ENCODE measurements at places on chromosomes 4 and X.

DNA sequence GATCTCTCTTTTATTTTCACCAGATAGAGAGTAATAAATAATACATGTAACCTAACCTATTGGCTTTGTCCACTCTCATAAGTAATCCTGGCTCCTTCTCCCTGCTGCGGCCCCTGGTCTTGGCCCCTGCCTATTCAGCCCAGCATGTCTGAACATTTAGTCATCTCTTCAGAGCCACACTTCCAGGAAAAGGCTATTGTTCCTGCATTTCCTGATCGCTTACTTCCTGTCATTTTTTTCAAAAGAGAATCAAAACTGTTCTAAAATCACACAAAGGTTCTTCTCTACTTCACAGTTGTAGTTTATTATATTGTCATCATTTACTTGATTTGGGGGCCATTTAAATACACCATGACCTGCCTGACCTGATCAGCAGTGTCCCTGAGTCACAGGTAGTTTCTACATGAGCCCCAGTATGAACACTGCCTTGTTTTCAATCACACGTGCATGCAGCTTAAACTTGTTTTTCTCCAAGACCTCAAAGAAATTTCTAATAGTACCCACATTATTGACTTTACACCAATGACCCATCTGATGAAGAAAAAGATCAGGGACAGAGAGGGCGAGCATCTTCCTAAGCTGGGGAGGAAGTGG is 47.4 kb upstream of the KDR start:
- DNase-seq = no peak

GRCh38 chrX:22206781-22207180 is 65.9 kb upstream of the CBLL2 start:
- no peak for DNase-seq

GRCh38 chr4:2062168-2062807 is 3.2 kb downstream of the NAT8L start:
- DNase-seq = no peak

DNA sequence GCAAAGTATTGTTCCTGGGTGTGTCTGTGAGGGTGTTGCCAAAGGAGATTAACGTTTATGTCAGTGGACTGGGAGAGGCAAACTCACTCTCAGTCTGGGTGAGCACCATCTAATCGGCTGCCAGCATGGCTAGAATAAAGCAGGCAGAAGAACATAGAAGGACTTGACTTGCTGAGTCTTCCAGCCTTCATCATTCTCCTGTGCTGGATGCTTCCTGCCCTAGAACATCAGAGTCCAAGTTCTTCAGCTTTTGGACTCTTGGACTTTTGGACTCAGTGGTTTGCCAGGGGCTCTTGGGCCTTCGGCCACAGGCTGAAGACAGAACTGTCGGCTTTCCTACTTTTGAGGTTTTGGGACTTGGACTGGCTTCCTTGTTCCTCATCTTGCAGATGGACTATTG is 15.3 kb upstream of the ENPP6 start:
- DNase-seq = no peak

- no peak for DNase-seq
Observed at GRCh38 chr4:66572949-66573348, 902.7 kb upstream of the EPHA5 start.

GRCh38 chr4:114754616-114755015 is 156.0 kb downstream of the UGT8 start:
- no peak for DNase-seq

DNA sequence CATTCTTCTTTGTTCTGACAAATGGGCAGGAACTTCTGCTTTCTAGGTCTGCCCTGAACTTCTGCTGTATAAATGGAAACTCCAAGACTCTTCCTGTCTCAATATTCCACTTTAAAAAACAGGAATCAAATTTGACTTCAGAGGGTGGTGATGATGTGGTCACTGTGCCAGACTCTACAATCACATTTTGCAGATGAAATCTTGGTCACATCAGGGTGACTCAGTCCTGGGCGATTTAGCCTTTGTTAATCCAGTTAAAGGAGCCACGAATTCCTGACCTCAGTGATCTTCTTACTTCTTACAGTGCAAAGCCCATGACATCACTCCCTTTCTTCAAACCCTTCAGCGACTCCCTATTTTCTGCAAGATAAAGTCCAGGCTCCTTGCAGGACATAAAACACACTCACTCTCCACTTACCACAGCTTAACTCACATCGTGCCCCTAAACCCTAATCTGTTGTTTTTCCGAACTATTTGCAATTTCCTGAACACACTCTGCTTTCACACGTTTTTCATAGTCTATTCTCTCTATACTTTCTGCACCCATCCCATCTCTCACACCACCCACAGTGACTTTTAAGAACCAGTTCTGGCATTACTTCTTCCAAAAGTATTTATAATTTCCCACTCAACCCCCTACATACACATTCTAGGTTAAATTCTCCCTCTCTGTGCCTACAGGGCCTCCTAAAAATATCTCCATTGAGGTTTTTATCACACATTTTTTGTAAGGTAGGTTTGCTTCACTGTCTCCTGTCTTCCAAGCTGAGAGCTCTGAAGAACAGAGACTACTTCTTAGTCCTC is 11.1 kb downstream of the GASK1B start:
- DNase-seq = no peak

DNA sequence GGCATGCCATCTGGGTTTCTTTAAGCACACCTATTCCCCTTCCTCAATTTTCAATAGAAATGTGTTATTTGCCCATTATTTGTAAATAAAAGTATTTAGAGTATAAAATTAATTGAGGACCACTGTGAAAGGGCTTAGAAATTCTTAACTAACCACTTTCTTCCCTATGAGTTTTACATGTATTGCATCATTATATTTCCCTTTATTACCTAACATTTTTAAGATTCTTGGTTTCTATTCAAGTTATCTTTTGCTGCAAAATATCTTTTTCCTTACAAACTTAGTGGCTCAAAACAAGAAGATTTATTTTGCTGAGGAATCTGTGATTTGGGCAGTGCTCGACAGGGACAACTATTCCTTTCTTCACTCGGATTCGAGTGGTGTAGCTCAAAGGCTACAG is 40.5 kb downstream of the GRID2 start:
- DNase-seq = no peak

DNA sequence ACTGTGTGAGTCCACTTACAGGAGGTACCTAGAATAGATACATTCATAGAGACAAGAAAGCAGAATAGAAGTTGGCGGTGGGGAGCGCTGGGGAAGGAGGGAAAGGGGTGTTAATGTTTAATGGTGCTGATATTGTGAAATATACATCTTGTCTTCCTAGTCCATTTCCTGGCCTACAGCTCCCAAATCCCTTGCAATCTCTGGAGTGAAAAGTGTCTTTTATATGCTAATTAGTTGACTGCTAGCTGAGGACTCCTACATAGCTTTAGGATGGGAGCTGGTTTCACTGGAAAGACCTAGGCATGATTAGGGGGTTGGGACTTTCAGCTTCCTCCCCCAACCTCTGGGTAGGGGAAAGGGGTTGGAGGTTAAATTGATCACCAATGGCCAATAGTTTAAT is 36.0 kb downstream of the FUNDC1 start:
- no peak for DNase-seq

- no peak for DNase-seq
Observed at GRCh38 chrX:7316887-7317286, 168.9 kb upstream of the PUDP start.

DNA sequence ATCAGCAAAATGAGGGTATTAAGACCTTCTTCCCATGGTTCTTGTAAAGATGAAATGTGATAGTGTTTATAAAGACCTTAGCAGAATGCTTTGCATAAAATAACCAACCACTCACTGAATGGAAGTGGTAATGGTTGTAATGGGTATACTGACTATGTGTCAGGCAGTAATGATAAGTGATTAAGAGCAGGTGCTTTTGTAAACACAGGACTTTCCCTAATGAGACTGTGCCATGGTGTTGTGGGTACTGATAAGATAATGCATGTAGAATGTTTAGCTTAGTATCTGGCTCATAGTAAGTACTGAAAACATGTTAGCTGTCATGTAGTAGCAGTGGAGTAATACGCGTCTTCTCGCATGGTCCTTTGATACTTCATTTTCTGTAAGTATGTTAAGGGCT is 6.9 kb downstream of the LSM6 start:
- no peak for DNase-seq

- DNase-seq = no peak
Observed at GRCh38 chrX:42627891-42628290, 150.1 kb downstream of the PPP1R2C start.

- DNase-seq = no peak
Observed at GRCh38 chr4:4851081-4851480, 8.4 kb upstream of the MSX1 start.

DNA sequence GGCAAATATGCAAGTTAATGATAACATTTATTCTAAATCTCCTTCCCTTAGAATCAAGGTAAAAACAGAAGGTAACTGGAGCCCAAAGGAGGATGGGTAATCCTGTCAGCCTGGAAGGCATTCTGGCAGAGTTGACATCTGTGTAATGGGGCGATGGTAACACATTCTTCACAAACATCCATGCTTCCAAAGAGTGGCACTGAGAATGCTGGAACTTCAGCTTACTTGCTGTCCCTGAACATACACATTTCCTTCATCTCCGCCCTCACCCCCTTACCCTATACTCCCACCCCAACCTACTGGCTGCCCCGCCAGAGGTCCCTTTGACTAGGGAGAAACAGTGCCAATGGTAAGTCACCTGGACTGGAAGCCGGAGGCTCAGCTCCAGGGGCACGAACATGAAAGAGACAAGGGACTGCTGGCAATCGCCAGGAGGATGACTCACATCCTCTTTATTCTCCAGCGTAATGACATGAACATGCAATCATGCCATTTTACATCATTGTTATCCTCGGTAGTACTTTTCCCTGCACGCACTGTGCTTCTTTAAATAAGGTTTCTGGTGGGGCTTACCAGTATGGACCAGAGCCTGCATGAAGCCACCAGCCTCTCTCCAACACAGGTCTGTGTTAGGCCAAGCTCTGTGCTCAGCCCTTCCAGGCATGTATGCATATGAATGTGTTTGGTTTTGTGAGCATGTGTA is 694.2 kb upstream of the TENM3 start:
- DNase-seq = no peak

GRCh38 chrX:133435544-133436124 is 20.3 kb upstream of the GPC4 start:
- DNase-seq = peak; percentile 37

- no peak for DNase-seq
Observed at GRCh38 chr4:40918330-40918729, 168.6 kb downstream of the NSUN7 start.

- no peak for DNase-seq
Observed at GRCh38 chrX:53374222-53374820, 48.1 kb downstream of the SMC1A start.

DNA sequence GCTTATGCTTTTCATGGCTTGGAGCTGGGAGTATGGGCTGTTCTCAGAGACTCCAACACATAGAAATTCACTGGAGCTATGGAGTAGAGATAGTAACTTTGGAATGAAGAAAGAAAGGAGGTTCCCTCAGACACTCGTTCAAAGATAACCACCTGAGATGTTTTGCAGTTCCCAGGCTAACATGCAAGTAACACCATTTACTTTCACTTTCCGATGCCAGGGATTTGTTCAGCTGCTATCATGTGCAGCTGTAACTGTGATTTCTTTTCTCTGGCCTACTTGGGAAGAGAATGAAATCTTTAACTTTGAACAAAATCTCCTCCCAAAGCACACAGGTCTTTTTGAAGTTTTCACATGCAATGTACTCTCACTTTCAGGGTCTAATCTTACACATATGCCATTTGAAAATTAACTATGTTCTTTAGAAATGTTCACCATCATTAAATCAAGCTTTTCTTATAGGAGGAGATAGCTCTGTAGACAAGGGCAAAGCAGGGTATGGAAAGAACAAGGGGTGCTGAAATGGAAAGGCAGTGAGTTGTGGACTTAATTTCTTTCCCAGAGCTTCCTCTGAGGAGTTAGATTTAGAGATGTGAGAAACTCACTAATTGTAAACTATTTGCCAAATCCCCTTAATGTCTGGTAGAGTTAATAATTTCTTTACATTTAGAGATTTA is 514.3 kb downstream of the PDHA2 start:
- DNase-seq = no peak

DNA sequence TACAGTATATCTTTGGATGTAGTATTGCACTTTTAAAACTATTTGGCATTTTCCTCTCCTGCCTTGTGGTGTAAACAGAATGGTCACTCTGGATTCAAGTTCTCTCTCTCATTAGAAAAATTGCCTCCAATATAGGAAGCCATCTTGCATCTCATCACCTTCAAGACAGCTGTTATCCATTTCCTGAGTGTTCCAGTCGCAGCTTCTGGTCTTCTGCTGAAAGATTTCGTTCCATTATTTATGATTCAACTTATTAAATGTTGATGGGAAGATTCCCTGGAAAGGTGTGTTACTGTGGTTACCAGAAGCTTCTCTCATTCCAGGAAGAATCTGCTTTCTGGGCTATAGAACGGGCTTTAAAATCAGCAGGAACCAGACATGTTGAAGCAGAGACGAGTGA is 568.3 kb upstream of the SLIT2 start:
- no peak for DNase-seq

DNA sequence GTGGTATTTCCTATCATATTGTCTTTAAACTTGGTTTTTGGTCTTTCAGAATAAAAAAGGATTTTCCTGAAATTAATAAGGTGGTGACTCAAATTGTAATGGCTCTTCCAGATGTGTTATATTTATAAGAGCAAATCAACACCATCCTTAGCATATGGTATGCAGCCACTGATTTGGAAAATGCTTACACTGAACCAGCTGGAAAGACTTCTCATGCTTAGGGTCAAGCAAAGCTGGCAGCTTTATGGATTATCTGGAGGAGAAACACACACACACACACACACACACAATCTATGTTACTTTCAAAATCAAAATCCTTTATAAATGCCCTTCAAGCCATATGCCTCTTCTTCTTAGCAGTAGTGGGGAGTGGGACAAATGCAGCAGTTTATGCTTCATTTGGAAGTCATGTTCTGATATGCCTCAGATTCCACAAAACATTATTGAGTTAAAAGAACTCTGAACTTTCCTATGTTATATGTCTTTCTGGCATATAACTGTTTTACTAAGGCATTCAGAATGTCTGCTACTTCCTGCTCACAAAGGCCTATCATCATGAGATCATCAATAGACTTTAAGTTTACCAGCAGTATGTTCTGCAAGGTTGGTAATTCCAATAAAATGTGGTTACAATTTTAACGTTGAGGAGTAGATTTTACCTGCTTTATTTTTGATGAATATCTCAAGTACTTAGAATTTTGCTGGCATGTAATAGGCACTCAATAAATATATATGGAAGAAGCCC is 72.9 kb upstream of the PRDM5 start:
- DNase-seq = no peak
